ENCODE measurements at places on chromosomes 2 and 18. TPM values are rescaled to one million over a fixed set of nuclear protein-coding genes. Genes with fewer than 3 reads are reported as not detected.

DNA sequence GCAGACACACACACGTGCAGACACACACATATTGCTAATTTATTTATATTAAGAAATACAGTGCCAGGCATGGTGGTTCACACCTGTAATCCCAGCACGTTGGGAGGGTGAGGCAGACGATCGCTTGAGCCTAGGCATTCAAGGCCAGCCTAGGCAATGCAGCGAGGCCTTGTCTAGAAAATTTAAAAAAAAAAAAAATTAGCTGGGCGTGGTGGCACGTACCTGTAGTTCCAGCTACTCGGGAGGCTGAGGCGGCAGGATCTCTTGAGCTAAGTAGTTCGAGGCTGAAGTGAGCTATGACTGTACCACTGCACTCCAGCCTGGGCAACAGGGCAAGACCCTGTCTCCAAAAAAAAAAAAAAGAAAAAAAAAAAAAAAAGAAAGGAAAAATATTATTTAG, 28.8 kb downstream of the ANXA4 start:
- DNase-seq: no peak

DNA sequence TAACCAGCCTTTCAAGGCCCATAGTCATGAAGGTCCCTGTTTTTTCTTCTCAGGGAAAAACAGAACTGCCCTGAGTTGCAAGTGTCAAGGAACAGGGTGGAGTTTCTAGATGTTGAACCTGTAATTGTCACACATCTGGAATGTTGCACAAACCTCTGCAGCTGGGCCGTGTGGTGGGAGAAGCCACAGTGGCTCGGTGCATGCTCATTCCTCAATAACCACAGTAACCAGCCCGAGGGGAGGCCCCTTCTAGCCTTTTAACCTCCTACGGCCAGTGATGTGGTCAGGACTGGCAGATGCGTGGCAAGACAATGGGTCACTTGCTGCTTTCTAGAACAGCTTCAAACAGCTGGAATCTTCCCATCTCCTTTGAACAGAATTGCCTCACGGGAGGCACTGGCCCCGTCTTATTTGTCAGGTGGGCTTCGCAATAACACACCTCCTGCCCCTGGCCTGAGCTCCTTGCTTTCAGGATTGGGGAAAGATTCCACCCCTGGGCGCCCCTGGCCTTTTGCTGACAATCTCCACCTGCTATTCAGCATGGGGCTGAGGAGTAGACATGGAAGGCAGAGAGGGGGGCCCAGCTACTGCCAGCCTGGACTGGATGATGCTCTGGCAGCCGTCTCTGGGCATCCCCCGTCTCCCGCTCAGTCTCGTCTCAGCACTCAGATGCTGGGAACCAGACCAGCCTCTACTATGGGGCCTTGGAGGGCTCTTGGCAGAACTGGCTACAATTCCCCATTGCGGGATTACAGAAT, 102.9 kb downstream of the KLHL29 start:
- DNase-seq: no peak

GRCh38 chr2:100935372-100935752, 66.7 kb upstream of the RPL31 start:
- DNase-seq: no peak

- DNase-seq: no peak
Measured at GRCh38 chr2:205370726-205371125, 311.6 kb upstream of the NRP2 start.

GRCh38 chr2:203982276-203982675, 45.7 kb downstream of the ICOS start:
- no peak for DNase-seq

The RGPD3 gene
- total RNA-seq: under 0.01 TPM

The QPCT gene
- 0.60 TPM for total RNA-seq

The ANKRD12 gene
- total RNA-seq: 35.5 TPM

DNA sequence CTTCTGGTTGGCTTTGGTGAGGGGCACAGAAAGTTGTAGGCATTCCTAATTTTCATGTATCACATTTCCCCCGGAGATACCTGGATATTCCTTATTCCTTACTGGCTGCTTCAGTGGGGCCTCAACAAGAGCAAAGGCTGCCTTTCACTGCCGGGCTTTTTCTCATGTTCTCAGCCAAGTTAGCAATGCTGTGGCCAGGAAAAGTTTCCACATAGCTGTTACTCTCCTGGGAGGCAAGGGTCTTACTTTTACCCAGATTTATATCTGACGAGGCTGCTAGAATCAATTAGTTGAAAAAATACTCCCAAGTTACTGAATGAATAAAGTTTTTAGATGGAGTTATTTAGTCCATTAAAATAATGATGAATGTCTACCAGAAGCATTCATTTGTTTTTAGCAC, 230.5 kb downstream of the ZNF407 start:
- DNase-seq: no peak

The TCF23 gene
- total RNA-seq: not detected

- DNase-seq: no peak
Measured at GRCh38 chr2:223283329-223283728, 231.3 kb downstream of the KCNE4 start.

Data from lung microvascular endothelial cell (primary cell).